ENCODE measurements at places on chromosomes 3 and 15. TPM values are rescaled to one million over a fixed set of nuclear protein-coding genes. Genes with fewer than 3 reads are reported as not detected.

DNA sequence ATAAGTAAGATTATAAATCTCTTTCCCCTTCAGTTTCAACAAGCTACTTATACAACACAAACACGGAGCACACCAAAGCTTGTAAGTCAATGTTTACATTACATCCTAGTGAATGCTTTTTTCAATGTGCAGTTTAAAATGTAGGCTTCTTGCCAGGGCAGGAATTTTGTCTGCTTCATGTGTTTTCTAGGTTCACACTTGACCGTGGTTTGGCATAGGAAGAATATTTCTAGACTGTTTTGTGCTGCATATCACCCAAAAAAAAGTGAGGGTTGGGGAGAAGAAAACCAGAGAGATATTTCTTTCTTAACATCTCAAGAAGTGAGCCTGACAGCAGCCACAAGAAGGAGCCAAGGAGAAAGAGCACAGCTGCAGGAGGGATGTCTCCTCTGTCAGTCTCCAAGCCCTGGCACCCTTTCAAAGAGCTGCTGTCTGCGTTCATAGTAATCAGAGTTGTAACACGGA lies 255.8 kb downstream of the MEIS2 start:
- DNase-seq: no peak

DNA sequence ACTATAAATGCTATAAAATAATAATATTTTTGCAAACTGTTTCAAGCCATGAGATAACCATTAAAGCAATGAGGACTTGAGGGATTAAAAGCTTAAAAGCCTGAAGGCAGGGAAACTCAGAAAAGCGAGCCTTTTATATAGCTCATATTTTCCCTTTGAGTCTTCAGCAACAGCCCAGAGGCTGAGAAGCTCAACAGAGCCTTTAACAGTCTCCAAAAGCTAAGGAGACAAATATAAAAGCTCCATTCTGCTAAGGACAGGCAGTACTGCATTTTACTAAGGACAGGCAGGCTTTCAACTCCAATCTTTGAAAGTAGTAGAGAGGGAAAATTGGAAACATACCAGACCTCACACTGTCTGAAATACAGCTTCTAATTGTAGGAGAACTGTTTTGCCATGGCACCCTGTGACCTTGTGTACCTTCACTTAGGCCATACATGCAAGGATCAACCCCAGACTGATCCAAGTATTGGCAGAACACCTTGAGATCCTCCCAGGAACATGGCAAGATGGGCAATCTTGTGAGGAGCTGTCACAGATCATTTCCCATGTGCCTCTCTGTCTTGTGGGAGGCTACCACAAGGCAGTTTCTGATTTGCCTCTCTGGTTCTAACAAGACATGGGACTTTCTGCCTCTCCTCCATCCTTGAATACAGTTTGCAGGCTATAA lies 53.1 kb upstream of the ARNT2 start:
- DNase-seq: no peak

- no peak for DNase-seq
These were observed 1.8 kb upstream of the RTP3 start for GRCh38 chr3:46495901-46496456.

The SLC24A5 gene
- not detected for total RNA-seq

The PLSCR4 gene
- total RNA-seq: 3.7 TPM

The USF3 gene
- total RNA-seq: 7.9 TPM

The LYZL4 gene
- total RNA-seq: not detected

Measured in NCI-H460 (cell line).